ENCODE measurements at places on chromosomes 16 and 17. TPM values are rescaled to one million over a fixed set of nuclear protein-coding genes. Genes with fewer than 3 reads are reported as not detected.

Gene OTOP2
- not detected for polyA plus RNA-seq

Gene KRTAP2-2
- not detected for polyA plus RNA-seq

Gene TMEM208
- polyA plus RNA-seq, result 46.3 TPM

Gene KIF18B
- 5.1 TPM for polyA plus RNA-seq

Gene RHBDL3
- polyA plus RNA-seq, result not detected

Gene PIRT
- polyA plus RNA-seq, result not detected

GRCh38 chr17:80792373-80792781, 199.3 kb upstream of the CHMP6 start:
- H3K27me3 ChIP-seq, result no peaks in the 10 kb centered on the region
- H3K27ac ChIP-seq, result peak overlapping the region; percentile 77
- no peak for DNase-seq
- H3K36me3 ChIP-seq, result peaks cover 17% of the 10 kb centered on the region

DNA sequence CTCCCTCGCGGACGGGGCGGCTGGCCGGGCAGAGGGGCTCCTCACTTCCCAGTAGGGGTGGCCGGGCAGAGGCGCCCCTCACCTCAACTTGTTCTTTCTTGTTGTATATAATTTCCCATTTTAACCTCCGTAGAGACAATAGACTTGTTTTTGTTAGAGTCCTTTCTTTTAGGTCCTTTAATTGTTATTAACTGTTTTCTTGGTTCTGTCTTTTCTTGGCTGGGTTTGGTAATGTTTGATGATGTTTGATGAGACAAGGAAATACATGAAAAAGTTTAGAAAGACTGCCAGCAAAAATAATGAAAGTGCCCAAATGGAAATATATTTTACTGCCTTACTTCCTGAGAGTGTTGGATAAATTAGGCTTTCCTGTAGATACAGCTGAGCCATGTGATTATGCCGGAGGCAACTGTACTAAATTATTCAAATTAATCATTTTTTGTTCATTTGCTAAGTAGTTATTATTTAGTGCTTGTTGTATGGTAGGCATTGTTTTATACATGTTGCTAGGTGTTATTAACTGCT, 30.9 kb downstream of the PRPSAP2 start:
- no peak for DNase-seq
- no peak overlapping the region for H3K27ac ChIP-seq
- no peaks in the 10 kb centered on the region for H3K4me1 ChIP-seq

DNA sequence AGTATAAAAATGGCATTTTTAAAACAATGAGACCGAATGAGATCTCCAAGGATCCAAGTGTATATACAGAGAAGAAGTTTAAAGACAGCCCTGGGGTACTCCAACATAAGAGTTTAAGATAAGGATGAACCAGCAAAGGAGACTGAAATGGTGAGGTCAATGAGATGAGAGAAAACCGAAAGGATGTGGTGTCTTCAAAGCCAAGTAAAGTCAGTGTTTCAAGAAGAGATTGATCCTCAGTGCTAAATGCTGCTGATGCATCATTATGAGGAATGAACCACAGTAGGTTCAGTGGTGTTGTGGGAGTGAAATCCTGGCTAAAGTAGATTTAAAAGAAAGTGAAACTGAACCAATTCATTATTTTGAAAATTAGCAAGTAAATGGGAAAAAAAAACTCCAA, 38.1 kb upstream of the NLK start:
- no peaks in the 10 kb centered on the region for H3K4me1 ChIP-seq
- no peaks in the 10 kb centered on the region for H3K27me3 ChIP-seq
- no peak overlapping the region for H3K27ac ChIP-seq
- H3K4me3 ChIP-seq, result no peak overlapping the region

DNA sequence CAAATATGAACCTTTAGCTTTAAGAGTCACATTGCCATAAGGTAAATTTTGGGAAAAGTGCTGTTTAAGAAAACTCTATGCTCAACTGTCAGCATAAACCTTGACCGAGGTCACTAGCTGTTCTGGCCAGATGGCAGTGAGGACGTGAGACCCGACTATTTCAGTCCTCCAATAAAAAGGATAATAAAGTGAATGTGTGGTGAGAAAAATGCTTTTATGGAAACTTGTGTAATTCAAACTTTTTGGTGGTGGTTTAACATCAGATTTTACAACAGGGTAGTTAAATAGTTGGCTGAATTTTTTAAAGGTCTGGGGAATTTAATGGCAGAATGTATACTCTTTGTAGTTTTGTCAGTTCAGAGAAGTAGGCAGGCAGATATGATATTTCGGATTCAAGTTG, 391.1 kb downstream of the PMP22 start:
- H3K27ac ChIP-seq, result no peak overlapping the region
- H3K36me3 ChIP-seq, result no peaks in the 10 kb centered on the region
- H3K4me3 ChIP-seq, result no peak overlapping the region
- no peaks in the 10 kb centered on the region for H3K27me3 ChIP-seq
- DNase-seq, result no peak

- H3K27ac ChIP-seq, result no peak overlapping the region
- peaks cover 9% of the 10 kb centered on the region for H3K27me3 ChIP-seq
Observed at GRCh38 chr17:64783031-64783461, 120.9 kb upstream of the SMURF2 start.

DNA sequence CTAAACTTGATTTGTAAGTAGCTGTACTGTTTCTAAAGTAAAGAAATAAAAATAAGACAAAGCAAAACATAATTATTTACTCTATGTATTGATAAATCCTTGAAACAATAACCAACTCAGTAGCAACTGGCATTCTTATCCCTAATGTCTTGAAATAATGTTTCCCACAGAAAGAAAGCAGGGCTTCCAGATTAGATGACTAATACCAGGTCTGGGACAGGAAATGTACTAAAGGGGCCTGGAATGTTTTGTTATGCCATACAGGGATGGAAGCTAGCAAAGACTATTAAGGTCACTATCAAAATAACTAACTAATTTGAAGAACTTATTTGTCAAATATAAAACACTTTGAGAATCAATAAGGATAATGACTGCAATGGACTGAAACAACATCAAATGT, 82.1 kb downstream of the CFDP1 start:
- no peaks in the 10 kb centered on the region for H3K27me3 ChIP-seq
- DNase-seq, result no peak
- peaks cover 11% of the 10 kb centered on the region for H3K4me1 ChIP-seq
- no peak overlapping the region for H3K4me3 ChIP-seq

GRCh38 chr17:45171338-45172231, 9.9 kb downstream of the HEXIM2 start:
- peaks cover 50% of the 10 kb centered on the region for H3K4me1 ChIP-seq
- H3K27ac ChIP-seq, result peak overlapping the region; percentile 100
- DNase-seq, result peak; percentile 79
- no peaks in the 10 kb centered on the region for H3K27me3 ChIP-seq

- H3K4me1 ChIP-seq, result peaks cover 21% of the 10 kb centered on the region
- no peaks in the 10 kb centered on the region for H3K27me3 ChIP-seq
- H3K27ac ChIP-seq, result peak overlapping the region; percentile 90
- H3K4me3 ChIP-seq, result peak overlapping the region; percentile 91
Observed at GRCh38 chr16:11916524-11917285, 949 bp upstream of the GSPT1 start.
